Endothelial cell of coronary artery (primary cell): ENCODE measurements at places on chromosomes 12 and 14. TPM values are rescaled to one million over a fixed set of nuclear protein-coding genes. Genes with fewer than 3 reads are reported as not detected.

STXBP6 gene
- total RNA-seq = 0.38 TPM in 1 of 2 replicates, not detected in the other

PRKAB1 gene
- 11.5 and 12.2 TPM in 2 replicates for total RNA-seq

PTPRB gene
- total RNA-seq = 105 and 187 TPM in 2 replicates

KIAA0586 gene
- 14.2 and 20.6 TPM in 2 replicates for total RNA-seq

DPF3 gene
- 6.0 and 18.5 TPM in 2 replicates for total RNA-seq

TAMALIN gene
- 30.7 and 41.4 TPM in 2 replicates for total RNA-seq

RNF212B gene
- total RNA-seq = not detected in 2 replicates

CLECL1 gene
- not detected in 2 replicates for total RNA-seq

SETD1B gene
- 1.9 and 2.7 TPM in 2 replicates for total RNA-seq

FOXN4 gene
- not detected in 2 replicates for total RNA-seq

IAPP gene
- not detected in 2 replicates for total RNA-seq

CMKLR1 gene
- 0.09 and 0.28 TPM in 2 replicates for total RNA-seq
